C1 segment of cervical spinal cord (tissue), 14 donors: ENCODE measurements at places on chromosomes 2 and 18.
A peak's percentile ranks its signal among the peaks of the same experiment; 100 is the strongest.

DNA sequence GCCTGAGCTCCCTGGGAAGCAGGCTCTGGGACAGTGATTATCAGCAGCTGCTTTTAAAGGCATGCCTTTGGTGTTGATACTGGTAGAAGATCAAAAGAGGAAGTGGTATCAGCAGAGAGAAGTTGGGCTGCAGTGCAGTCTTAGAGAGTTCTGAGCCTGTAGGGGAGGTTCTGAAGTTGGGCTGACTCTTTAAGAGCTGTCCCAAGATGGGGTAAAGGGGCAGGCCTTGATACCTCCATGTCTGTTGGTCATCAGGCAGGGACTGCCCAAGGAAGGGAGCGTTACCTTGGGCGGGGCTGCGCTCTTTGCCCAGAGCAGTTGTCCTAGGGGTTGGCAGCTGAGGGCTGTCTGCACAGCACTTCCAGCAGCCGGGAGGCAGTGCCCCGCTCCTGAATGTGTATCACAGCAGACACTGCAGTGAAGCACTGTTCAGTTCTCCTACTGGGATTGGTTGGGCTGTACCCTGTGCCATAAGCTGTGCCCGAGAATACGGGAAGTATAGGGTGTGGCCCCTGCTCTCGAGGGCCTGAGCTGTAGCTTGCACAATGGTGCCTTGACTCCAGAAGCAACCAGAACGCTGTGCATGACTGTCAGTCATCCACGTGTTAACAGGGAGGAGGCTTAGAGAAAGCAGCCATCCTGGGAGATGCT, 177.0 kb downstream of the CTIF start:
- DNase-seq = no peak

- DNase-seq = no peak
These were observed 112.2 kb upstream of the COPS8 start for GRCh38 chr2:236973343-236973980.

GRCh38 chr2:203549406-203549805, 14.3 kb upstream of the RAPH1 start:
- DNase-seq = no peak

- DNase-seq = no peak
These were observed 10.9 kb upstream of the ERBB4 start for GRCh38 chr2:212549463-212549862.

- no peak for DNase-seq
These were observed 10.6 kb upstream of the FAM117B start for GRCh38 chr2:202624133-202624532.

DNA sequence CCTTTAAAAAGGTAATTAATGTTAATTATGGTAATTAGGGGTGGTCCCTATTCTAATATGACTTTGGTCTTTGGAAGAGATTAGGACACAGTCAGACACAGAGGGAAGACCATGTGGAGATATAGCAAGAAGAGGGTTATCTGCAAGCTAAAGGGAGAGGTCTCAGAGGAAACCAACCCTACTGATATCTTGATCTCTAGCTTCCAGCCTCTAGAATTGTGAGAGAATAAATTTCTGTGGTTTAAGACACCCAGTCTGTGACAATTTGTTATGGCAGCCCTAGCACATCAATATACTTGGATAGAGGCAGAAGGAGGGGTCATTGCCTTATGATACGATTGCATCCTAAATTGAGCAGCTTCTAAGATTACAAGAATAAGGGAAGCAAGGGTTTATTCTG, 21.3 kb upstream of the NT5C1B start:
- no peak for DNase-seq

DNA sequence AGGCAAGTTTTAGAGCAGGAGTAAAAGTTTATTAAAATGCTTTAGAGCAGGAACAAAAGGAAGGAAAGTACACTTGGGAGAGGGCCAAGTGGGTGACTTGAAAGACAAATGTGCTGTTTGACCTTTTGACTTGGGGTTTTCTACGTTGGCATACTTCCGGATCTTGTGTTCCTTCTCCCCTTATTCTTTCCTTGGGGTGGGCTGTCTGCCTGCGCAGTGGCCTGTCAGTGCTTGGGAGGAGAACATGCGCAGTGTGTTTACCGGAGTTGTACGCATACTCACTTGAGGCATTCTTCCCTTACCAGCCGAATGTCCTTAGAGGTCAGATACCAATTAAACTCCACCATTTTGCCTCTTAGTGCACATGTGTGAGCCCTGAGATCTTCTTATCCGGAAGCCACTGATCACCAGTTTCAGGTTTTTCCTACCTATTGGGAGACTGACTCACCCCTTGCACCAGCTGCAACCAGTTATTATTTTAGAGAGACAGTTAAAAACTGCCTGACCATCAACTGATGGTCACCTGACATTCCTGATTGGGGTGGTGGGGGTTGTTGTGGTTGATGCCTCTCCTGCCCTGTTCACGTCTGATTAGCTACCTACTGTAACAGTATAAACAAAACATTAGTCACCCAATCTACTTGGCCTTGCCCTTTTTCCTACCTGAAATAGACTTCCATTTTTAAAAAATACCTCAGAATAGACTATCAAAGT, 67.5 kb downstream of the NYAP2 start:
- DNase-seq = no peak

- DNase-seq = no peak
These were observed 42.2 kb downstream of the KLHL14 start for GRCh38 chr18:32730620-32731091.

DNA sequence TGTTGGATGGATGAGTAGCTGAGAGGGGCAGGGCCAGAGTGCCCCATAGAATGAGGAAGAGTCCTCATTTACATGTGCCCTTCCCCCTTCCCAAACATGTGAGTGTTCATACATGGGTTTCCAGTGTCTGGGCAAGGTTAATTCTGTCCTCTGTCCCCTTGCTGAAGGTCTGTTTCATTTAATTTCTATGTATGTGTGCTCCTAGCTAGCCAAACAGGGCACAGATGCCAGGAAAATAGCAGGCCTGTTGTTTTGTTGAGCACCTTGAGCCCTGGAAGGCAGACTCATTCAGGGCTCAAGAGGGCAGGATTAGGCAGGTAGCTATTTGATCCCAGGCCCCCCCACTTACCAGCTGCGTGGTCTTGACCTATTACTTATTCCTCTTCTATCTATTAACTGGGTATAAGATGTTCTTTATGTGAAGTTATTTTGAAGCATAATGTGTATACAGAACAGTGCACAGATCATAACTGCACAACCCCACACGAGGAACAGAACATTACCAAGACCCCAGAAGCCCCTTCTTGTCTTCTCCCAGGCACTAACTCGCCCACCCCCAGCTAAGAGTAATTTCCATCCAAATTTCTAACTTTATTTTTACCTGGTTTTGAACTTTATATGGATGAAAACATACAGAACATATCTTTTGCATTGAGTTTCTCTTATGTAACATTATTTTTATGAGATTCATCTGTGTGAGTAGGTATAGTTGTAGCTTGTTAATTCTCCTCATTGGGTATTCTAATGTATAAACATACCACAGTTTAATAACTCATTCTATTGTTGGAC, 164.3 kb downstream of the RPIA start:
- DNase-seq = no peak

GRCh38 chr2:130727286-130727924, 1.5 kb upstream of the GPR148 start:
- DNase-seq = peak; percentile 58

DNA sequence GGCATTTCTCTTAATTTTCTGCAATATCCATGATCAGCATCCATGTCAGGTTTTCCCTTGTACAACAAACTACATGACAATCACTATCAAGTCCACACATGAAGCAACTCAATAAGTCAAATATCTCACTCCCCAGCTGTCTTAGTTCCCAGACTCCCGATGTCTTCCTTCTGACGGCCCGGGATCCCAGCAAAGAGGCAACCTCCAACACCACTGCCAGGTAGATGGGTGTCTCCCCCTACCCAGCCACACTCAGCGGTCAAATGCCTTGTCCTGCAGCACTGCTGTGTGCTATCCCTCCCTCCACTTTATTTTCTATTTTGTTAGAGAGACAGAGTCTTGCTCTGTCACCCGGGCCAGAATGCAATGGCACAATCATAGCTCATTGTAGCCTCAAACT, 23.3 kb downstream of the TRABD2A start:
- no peak for DNase-seq

DNA sequence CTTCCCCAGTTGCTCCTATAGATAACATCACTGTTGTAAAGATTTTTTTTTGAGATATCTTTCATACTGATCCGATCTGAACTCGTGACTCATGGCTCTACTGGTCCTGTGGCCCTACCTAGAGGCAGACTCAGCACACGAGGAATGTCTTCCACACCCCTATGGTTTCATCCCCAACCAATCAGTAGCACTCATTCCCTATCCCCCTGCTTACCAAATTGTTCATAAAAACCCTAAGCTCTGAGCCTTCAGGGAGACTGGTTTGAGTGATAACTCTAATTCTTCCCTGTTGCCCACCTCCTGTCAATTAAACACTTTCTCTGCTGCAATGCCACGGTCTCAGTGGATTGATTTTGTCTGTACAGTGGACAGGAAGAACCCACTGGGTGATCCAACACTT, 4.2 kb upstream of the SAP130 start:
- DNase-seq = no peak

DNA sequence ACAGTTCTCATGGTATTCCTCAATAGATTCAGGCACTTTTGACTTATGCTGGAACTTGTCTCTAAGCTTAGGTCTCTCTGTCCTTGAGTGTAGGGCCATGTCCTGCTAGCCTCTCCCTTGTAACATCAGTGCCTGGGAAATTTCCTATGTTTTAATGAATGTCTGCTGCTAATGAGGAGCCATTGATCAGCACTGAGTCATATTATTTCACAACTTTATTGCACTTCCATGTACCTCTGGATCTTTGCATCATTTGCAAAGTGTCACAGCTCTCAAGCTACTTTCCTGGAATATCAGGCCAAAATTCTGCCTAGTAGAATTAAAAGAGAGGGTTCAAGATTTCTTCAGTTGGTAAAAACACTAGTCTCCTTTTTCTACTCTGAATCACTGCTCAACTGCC, 102.5 kb downstream of the GAREM1 start:
- no peak for DNase-seq

GRCh38 chr18:77344786-77345500, 95.3 kb downstream of the GALR1 start:
- DNase-seq = no peak

DNA sequence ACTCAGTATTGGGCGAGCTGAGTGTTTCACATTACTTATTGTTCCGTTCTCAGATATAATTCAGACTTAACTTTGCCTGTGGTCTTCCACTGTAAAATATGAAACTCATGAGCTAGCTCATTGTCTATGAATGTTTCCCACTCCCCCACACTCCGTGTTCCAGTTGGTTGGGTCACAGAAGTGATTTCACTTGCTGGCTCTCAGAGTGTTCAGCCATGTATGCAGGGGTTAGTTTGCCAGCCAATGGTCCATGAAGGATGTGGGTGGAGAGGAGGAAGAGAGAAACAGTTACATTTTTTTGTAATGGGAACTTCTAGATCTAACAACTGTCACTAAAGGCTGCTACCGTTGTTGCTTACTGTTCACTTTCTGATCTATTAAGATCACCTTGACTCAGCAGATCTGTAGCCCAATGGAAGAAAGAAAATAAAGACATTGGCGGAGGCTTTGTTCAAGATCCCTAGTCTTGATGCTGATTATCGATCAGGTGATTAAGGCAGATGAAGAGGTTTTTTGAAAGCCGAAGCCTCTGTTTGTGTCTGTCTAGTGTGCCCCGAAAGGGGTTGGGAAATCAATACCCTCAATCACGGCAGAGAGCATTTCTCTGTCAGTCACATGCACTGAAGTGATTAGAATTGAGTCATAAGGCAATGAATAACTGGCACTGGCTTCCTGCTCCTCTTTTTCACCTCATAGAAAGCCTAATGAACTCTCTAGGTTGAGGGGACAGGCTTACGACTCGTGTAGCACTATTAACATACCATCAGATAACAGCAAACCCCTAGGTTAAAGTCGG, 279.7 kb upstream of the FIGN start:
- DNase-seq = no peak

GRCh38 chr2:161090411-161090810, 69.8 kb upstream of the TANK start:
- no peak for DNase-seq

- DNase-seq = no peak
These were observed 857 bp downstream of the DYM start for GRCh38 chr18:49459404-49460171.

DNA sequence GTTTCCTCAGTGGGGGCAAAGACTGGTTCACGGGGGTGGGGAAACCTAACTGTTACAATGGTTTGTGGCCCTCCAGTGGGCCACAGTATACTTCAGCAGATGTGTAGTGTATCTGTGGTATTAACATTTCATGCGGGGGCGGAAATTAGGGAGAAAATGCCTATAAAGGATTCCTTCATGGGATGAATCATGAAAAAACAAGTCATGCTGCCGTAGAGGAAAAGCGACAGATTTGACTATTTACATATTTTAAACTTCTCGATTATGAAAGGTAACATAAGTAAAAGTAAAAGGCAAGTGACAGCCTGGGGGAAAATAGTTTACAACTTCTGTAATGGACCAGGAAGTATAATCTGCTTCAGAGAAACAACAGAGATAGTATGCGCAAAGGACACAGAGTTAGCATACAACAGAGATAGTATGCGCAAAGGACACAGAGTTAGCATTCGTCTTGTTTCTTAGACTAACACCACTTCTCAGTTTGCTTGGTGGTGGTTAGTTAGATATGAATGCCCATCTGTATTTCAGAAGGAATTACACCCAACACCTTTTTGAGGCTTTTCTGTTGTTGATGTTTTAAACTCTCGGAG, 41.1 kb downstream of the MRPS9 start:
- DNase-seq = no peak

GRCh38 chr2:85222792-85223191, 89.6 kb downstream of the TCF7L1 start:
- DNase-seq = no peak

DNA sequence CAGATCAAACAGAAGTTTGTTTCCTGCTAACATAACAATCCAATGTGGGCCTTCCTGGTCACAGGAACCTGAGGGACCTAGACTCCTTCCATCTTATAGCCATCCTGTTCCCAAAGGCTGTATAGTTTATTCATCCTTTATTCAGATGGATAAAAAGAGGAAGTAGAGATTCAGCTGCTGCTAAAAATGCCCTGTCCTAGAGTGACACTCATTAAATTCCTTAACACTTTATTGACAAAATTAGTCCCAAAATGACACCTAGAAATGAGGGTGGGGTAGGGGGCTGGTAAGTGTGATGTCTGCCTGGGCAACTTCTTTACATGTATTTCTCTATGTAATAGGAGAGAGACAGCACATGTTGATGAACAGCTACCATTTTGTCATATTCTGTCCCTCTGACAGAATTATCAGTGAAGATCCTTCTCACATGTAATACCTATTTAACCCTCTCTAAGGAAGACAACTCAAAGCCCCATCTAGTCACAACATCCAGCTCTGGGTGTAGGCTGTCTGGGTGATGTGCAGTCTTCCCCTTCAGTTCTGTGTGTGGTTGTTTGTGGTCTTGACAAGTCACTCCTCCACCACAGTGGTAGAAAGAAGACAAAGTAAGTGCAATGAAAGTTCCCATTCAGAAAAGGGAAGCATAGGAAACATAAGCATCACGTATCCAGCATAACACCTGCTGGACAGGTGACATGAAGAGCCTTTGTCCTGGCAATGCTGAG, 253.9 kb upstream of the CNTNAP5 start:
- DNase-seq = no peak

DNA sequence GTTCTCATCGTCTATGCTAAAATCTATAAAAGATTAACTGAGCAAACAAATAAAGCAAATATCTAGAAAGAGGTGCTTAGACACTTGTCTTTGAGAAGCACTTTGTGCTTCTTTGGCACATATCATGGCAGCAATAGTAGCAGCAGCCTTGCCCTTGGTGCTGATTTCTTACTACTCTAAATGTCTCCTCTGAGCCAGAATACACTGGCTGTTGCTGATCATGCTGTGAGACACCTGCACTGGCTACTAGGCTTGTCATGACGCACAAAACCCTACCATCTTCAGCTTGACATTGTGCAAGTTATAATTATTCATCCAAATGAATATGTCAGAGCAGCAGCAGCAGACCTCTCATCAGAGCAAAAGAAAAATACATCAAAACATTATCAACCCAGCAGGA, 46.7 kb downstream of the FANCL start:
- no peak for DNase-seq
